Cardiac muscle cell (in vitro differentiated cells and primary cell): ENCODE measurements at places on chromosomes 13 and 19. TPM values are rescaled to one million over a fixed set of nuclear protein-coding genes. Genes with fewer than 3 reads are reported as not detected.
A peak's percentile ranks its signal among the peaks of the same experiment; 100 is the strongest.

Gene FGF21
- not detected in 2 replicates for total RNA-seq

DNA sequence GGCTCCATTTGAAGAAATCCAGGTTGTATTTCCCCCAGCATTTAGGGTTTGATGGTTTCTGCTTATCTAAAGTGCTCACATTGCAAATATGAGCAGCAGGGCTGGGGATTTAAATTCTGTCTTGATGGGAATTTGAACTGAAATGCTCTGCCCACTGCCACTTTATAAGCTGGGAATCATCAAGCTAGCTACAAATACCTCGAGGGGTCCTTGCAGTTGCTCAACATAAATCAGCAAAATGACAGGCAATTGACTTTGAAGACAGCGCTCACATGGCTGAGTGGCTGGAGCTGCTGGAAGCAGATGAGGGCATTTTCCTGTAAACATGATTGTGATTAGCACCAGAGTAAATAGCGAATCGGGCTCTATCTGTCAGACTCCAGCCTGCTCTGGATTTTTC is 39.4 kb upstream of the MEDAG start:
- no peak overlapping the region for H3K4me3 ChIP-seq
- peaks cover 34% of the 10 kb centered on the region for H3K4me1 ChIP-seq
- no peaks in the 10 kb centered on the region for H3K36me3 ChIP-seq
- peaks cover 7% of the 10 kb centered on the region for H3K27me3 ChIP-seq
- H3K27ac ChIP-seq, result no peak overlapping the region

DNA sequence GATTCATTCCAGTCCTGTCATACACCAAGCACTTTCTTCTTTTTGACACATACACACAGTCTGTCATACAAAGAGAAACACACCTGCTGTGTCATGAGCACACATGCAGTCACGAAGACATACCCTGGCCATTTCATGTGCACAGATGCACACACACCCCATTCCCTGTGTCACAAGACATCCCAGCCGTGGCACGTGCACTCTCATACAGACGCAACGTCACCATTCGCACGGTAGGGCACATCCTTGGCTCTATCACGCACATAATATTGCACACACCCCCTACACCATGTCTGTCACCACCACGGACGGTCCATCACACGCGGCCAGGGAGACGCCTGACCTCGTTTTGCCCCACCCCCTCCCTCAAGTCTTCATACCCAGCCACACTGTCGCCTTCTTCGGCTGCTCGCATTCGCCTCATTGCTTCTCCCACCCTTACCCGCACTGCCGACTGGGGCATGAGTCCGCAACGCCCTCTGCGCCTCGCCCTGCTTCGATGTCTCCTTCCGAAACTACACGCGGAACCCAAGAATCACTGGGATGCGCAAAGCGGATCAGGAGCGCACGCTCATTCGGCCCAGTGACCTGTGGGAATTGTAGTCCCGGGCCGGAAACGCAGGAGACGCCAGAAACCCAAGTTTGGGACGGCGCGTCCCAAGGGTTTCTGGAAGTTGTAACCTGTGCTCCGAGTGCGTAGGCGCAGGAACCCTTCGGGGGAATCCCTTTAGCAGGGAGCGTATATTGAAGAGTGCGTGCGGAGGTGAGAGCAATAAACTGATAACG is 6.8 kb upstream of the ZNF283 start:
- no peaks in the 10 kb centered on the region for H3K36me3 ChIP-seq
- H3K27ac ChIP-seq, result no peak overlapping the region
- H3K4me3 ChIP-seq, result no peak overlapping the region

- DNase-seq, result no peak
- no peaks in the 10 kb centered on the region for H3K36me3 ChIP-seq
- no peaks in the 10 kb centered on the region for H3K27me3 ChIP-seq
- H3K4me3 ChIP-seq, result no peak overlapping the region
Measured at GRCh38 chr13:59950266-59950665, 213.5 kb downstream of the DIAPH3 start.

GRCh38 chr13:110258876-110259631 is 47.9 kb downstream of the COL4A1 start:
- no peak overlapping the region for H3K27ac ChIP-seq
- no peaks in the 10 kb centered on the region for H3K27me3 ChIP-seq
- no peaks in the 10 kb centered on the region for H3K4me1 ChIP-seq

Gene RXFP2
- not detected in 2 replicates for total RNA-seq

GRCh38 chr19:42571116-42571515 is 23.6 kb downstream of the CEACAM8 start:
- H3K4me3 ChIP-seq, result no peak overlapping the region
- H3K36me3 ChIP-seq, result no peaks in the 10 kb centered on the region
- no peak for DNase-seq
- H3K27me3 ChIP-seq, result no peaks in the 10 kb centered on the region
- H3K4me1 ChIP-seq, result no peaks in the 10 kb centered on the region

- no peaks in the 10 kb centered on the region for H3K27me3 ChIP-seq
- peak; percentile 69 for DNase-seq
- peak overlapping the region; percentile 15 for H3K4me3 ChIP-seq
Measured at GRCh38 chr19:17829855-17830566, 8.7 kb upstream of the INSL3 start.

- no peaks in the 10 kb centered on the region for H3K36me3 ChIP-seq
- H3K4me3 ChIP-seq, result no peak overlapping the region
- H3K27me3 ChIP-seq, result no peaks in the 10 kb centered on the region
- no peak for DNase-seq
Measured at GRCh38 chr13:75508002-75508548, 26.1 kb upstream of the TBC1D4 start.

Gene WDR62
- total RNA-seq, result 3.9 and 13.4 TPM in 2 replicates

DNA sequence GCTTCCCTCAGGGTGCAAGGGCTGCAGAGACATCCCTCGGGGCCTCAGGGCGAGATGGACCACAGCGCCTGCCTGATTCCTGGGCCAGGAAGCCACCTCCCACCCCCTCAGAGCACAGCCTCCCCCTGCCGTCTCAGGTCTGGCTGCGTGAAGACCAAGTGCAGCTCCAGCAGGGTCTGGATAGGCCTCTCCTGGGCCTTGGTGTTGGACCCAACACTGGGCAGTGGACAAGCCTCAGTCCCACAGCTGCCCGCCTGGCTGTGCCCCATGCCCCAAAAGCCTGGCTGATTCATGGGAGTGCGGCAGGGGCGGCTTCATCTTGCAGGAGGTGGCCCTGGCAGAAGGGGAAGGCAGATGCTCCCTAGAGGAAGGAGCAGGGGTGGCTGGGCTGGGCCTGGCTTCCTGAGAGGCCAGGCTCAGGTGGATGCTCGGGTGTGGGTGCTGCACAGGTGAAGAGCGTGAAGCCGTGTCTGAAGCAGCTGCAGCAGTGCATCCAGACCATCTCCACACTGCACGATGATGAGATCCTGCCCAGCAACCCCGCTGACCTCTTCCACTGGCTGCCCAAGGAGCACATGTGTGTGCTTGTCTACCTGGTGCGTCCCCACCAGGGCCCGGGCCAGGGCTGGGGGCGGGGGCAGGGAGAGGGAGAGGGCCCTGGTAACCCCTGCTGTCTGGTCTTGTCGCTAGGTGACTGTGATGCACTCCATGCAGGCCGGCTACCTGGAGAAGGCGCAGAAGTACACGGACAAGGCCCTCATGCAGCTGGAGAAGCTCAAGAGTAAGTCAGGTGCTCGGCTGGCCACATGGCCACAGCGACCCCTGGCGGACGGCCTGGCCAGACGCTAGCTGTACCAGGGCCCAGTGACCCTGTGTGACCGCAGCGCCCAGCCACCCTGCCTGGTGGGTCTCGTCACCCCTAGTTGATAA is 21.7 kb downstream of the MAU2 start:
- H3K27ac ChIP-seq, result no peak overlapping the region
- H3K36me3 ChIP-seq, result peaks cover 40% of the 10 kb centered on the region
- no peaks in the 10 kb centered on the region for H3K27me3 ChIP-seq
- no peaks in the 10 kb centered on the region for H3K4me1 ChIP-seq
- peak; percentile 87 for DNase-seq

DNA sequence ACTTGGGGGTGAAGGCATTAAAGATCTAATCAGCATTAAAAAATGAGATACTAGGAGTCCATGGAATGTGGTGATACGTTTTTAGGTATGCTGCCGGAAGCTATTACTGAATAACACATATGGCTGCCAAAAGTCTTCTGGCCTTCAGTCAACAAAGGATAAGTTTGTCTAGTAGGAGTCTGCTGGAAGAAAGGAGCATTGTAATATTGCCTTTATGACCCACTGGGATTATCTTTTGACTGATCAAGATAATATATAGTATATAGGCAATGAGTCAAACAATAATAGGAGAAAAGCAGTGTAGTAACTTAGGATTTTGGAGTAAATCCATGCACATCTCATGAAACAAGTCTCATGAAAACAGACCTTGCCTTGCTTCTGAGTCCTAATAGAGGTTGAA is 295.4 kb downstream of the SLITRK6 start:
- H3K36me3 ChIP-seq, result no peaks in the 10 kb centered on the region
- no peak for DNase-seq
- no peaks in the 10 kb centered on the region for H3K4me1 ChIP-seq
- H3K27ac ChIP-seq, result no peak overlapping the region
- H3K4me3 ChIP-seq, result no peak overlapping the region

Gene TMEM255B
- total RNA-seq, result 0.46 TPM in 1 of 2 replicates, not detected in the other

Gene COPE
- total RNA-seq, result 306 and 478 TPM in 2 replicates

Gene NCR1
- not detected in 2 replicates for total RNA-seq

Gene ASPDH
- total RNA-seq, result not detected in 2 replicates

- DNase-seq, result peak; percentile 58
- H3K27ac ChIP-seq, result no peak overlapping the region
- no peaks in the 10 kb centered on the region for H3K4me1 ChIP-seq
- H3K36me3 ChIP-seq, result no peaks in the 10 kb centered on the region
Measured at GRCh38 chr13:113275387-113275786, 21.7 kb upstream of the LAMP1 start.

GRCh38 chr13:96968027-96968426 is 26.2 kb downstream of the OXGR1 start:
- H3K27ac ChIP-seq, result no peak overlapping the region
- H3K4me1 ChIP-seq, result no peaks in the 10 kb centered on the region
- H3K27me3 ChIP-seq, result no peaks in the 10 kb centered on the region
- DNase-seq, result no peak

Gene ALG5
- total RNA-seq, result 15.1 and 19.7 TPM in 2 replicates

GRCh38 chr13:112923962-112924361 is 45.1 kb upstream of the MCF2L start:
- no peak overlapping the region for H3K4me3 ChIP-seq
- no peak for DNase-seq
- no peaks in the 10 kb centered on the region for H3K4me1 ChIP-seq
- no peaks in the 10 kb centered on the region for H3K27me3 ChIP-seq
- H3K36me3 ChIP-seq, result no peaks in the 10 kb centered on the region
- no peak overlapping the region for H3K27ac ChIP-seq

Gene SCEL
- total RNA-seq, result not detected in 2 replicates

Gene ZNF132
- not detected in 2 replicates for total RNA-seq

Gene SUGT1
- 24.1 and 32.9 TPM in 2 replicates for total RNA-seq

Gene TTC9B
- not detected in 2 replicates for total RNA-seq

GRCh38 chr13:35225159-35225558 is 251.3 kb downstream of the MAB21L1 start:
- DNase-seq, result no peak
- H3K4me3 ChIP-seq, result no peak overlapping the region

GRCh38 chr19:6521718-6522646 is 8.8 kb upstream of the TNFSF9 start:
- no peaks in the 10 kb centered on the region for H3K4me1 ChIP-seq
- H3K27me3 ChIP-seq, result no peaks in the 10 kb centered on the region
- H3K36me3 ChIP-seq, result no peaks in the 10 kb centered on the region
- peak; percentile 41 for DNase-seq
- H3K4me3 ChIP-seq, result no peak overlapping the region
- H3K27ac ChIP-seq, result no peak overlapping the region

DNA sequence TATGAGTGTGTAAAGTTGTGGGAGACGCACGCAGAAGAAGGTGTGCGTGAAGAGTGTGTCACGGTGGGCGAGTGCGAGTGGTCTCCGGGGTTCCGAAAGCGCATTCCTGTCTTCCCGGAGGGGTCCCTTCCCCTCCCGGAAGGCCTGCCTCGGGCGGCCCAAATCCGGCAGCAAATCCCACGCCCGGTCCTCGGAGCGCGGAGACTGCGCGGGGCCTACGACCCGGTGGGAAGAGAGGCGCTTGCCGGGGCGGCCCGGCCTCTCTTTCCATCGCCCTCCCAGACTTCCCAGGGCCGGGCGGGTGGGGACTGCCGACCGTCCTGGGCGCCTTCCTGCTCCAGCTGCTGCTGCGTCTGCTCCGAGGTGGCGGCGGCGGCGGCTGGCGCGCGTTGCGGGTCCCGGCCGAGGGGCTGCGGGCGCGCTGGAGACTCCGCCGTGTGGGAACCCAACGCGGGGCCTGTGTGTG is 2.1 kb downstream of the ZIC5 start:
- H3K4me1 ChIP-seq, result no peaks in the 10 kb centered on the region
- H3K4me3 ChIP-seq, result peak overlapping the region; percentile 41
- DNase-seq, result peak; percentile 32
- no peak overlapping the region for H3K27ac ChIP-seq
- H3K36me3 ChIP-seq, result no peaks in the 10 kb centered on the region

Gene ANGPTL8
- total RNA-seq, result 1.5 TPM in 1 of 2 replicates, not detected in the other

Gene MBD3L3
- not detected in 2 replicates for total RNA-seq

DNA sequence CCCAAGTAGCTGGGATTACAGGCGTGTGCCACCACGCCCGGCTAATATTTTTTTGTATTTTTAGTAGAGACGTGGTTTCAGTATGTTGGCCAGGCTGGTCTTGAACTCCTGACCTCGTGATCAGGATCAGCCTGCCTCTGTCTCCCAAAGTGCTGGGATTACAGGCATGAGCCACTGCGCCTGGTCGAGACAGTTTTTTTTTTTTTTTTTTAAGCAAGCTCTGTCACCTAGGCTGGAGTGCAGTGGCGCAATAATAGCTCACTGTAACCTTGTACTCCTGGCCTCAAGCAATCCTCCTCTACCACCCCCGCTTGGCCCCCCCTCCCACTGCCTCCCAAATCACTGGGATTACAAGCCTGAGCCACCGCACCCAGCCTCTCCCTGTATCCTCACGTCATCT is 6.4 kb upstream of the MAP2K7 start:
- H3K27ac ChIP-seq, result no peak overlapping the region
- no peaks in the 10 kb centered on the region for H3K4me1 ChIP-seq
- H3K4me3 ChIP-seq, result no peak overlapping the region
- DNase-seq, result no peak
- H3K27me3 ChIP-seq, result no peaks in the 10 kb centered on the region
- H3K36me3 ChIP-seq, result no peaks in the 10 kb centered on the region

- H3K36me3 ChIP-seq, result no peaks in the 10 kb centered on the region
- no peak overlapping the region for H3K27ac ChIP-seq
- H3K4me3 ChIP-seq, result no peak overlapping the region
- no peaks in the 10 kb centered on the region for H3K4me1 ChIP-seq
- peak; percentile 83 for DNase-seq
- no peaks in the 10 kb centered on the region for H3K27me3 ChIP-seq
Measured at GRCh38 chr19:53424968-53425597, 6.7 kb upstream of the ZNF761 start.

GRCh38 chr13:109666656-109667055 is 119.7 kb downstream of the IRS2 start:
- H3K27ac ChIP-seq, result no peak overlapping the region
- no peaks in the 10 kb centered on the region for H3K4me1 ChIP-seq
- no peak overlapping the region for H3K4me3 ChIP-seq
- H3K27me3 ChIP-seq, result no peaks in the 10 kb centered on the region
- no peaks in the 10 kb centered on the region for H3K36me3 ChIP-seq

GRCh38 chr19:4654437-4655361 is 15.4 kb downstream of the TNFAIP8L1 start:
- no peaks in the 10 kb centered on the region for H3K27me3 ChIP-seq
- peak overlapping the region; percentile 31 for H3K27ac ChIP-seq
- H3K4me1 ChIP-seq, result peaks cover 6% of the 10 kb centered on the region
- peaks cover 7% of the 10 kb centered on the region for H3K36me3 ChIP-seq
- DNase-seq, result no peak
- no peak overlapping the region for H3K4me3 ChIP-seq
